ENCODE measurements at places on chromosomes 2 and 18.

GRCh38 chr2:120797421-120798221 lies 62.0 kb downstream of the GLI2 start:
- DNase-seq: no peak

- DNase-seq: no peak
Observed at GRCh38 chr2:160816916-160817499, 323.4 kb upstream of the RBMS1 start.

GRCh38 chr2:69241093-69241492 lies 145.9 kb downstream of the GFPT1 start:
- DNase-seq: no peak

DNA sequence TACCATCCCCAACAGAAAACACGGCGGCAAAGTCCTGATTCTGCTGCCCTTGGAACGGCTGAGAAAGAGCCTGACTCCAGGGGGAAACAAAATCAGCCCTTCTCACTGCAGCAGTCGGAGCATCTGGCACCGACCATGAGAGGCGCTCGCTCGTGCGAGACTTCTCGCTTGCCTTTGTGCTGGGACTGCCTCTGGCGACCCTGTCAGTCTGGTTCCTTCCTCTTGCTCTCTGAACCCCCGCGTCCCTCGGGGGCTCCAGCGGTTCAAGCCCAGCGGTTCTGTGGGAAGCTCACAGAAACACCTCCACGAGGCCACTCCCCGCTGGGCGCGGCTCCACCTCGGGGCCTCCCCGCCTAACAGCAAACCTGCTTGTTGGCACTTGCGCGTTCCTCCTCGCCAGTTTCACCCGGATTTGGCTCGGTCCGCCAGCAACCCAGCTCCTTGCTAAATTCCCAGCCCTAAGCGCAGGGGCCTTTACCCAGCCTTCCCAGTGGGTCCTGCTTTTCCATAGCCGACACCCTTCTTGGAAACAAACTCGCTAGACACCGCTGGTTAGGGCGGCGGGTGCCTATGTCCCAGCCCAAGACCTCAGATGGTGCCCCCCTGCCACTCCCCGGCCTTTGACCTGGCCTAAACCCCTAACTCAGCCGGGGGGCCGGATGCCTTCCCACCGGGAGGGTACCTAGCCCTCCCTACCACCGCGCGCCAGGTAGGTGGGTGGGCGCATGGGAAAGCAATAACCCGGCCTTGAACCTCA lies 2.2 kb downstream of the RND3 start:
- DNase-seq: no peak

DNA sequence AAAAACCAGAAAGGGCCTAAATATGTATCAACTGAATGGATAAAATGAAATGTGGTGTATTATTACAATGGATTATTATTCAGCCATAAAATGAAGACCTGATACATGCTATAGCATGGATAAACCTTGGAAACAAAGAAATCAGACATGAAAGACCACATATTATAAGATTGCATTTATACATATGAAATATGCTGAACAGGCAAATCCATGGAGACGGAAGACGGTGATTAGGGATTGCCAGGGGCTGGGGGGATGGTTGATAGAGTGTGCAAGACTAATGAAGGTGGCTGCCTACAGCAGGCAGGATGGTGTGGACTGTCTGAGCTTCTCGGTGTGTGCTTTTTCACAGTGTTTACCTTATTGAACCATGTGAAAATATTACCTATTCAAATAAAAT lies 11.4 kb upstream of the AFG3L2 start:
- no peak for DNase-seq
